ENCODE measurements at places on chromosomes 3 and 15. TPM values are rescaled to one million over a fixed set of nuclear protein-coding genes. Genes with fewer than 3 reads are reported as not detected.

TOPAZ1 gene
- total RNA-seq = not detected

SYNM gene
- total RNA-seq = 2.2 TPM

PARP16 gene
- 5.8 TPM for total RNA-seq

P2RY13 gene
- total RNA-seq = not detected

GPR160 gene
- total RNA-seq = 33.3 TPM

CLDN1 gene
- 5.9 TPM for total RNA-seq

- no peaks in the 10 kb centered on the region for H3K27me3 ChIP-seq
- peak; percentile 84 for DNase-seq
- peak within 1 kb of the TSS; percentile 88 for H3K4me3 ChIP-seq
- peaks cover 72% of the 10 kb centered on the region for H3K4me1 ChIP-seq
- peak within 1 kb of the TSS; percentile 96 for H3K27ac ChIP-seq
Observed at GRCh38 chr3:124887177-124887931, at the start of gene ITGB5. Gene ITGB5 (minus strand): TSS chr3:124887365. CDS start chr3:124887000, 365 bp downstream.

- peaks cover 2% of the 10 kb centered on the region for H3K27me3 ChIP-seq
- H3K4me1 ChIP-seq = peaks cover 19% of the 10 kb centered on the region
- H3K27ac ChIP-seq = no peak overlapping the region
- H3K36me3 ChIP-seq = peaks cover 3% of the 10 kb centered on the region
Observed at GRCh38 chr3:194702545-194702944, 16.9 kb downstream of the FAM43A start.

DNA sequence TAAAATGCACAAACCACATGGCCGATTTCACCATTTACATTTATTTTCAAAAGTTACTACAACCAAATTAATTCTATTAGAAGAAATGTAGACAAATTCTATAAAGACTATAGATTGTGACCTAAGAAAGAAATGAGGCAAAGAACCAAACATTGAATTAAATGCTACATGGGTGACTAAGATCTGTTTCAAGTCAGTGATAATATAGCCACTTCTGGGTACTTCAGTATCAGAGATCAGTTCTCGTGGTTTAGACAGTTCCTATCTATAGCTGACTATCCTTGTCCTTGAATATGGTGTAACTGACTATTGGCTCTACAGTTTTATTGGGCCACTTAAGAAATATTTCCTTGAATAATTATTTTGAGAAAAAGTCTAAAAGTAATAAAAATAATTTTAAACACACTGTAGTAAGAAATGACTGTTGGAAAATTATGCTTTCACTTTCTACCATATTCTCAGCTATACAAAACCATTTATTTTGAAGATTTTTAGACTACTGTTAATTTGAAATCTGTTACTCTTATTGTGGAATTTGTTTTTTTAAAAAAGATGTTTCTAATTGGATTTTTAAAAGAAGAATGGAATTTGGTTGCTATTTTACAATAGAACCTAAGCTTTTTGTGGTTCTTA is 14.1 kb downstream of the KCNMB3 start:
- H3K27ac ChIP-seq = no peak overlapping the region
- 0 out of 2 replicates have a peak, but pooled peaks cover 3% of the 10 kb centered on the region for H3K36me3 ChIP-seq
- peaks cover 12% of the 10 kb centered on the region for H3K4me1 ChIP-seq
- H3K4me3 ChIP-seq = no peak overlapping the region

DNA sequence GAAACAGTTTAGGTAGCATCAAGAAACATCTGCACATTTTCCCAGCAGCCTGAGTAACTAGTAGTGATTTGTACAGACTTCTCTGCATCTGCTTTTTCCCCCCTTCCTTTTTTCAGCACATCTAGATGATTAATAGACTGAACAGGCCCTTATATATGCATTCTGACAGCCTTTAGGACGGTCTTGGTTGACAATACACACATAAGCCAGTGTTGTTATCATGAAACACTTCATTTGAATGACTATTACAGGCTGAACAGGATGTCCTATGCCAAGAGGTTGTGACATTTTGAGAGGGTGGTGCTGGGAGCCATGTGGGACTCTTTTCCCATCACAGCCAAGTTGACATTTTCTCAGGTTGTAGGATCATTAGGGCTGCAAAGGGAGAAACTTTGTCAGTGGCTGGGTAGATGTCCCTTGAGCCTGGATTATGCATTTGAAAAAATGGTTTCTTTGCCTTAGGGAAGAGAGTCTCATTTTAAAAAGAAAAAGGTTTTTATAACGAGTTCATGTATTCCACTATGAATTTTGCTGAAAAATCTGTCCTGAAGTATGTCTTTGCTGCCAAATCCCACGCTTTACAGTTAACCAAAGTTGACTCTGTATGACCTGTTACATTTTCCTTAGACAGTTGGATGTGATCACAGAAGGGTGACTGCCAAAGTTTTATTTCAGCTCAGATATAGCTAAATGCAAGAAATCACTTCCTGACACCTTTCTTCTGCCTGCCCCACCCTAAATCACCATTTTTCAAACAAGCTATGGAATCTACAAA is 73.7 kb downstream of the FILIP1L start:
- no peak for DNase-seq
- H3K36me3 ChIP-seq = no peaks in the 10 kb centered on the region
- no peaks in the 10 kb centered on the region for H3K27me3 ChIP-seq
- no peak overlapping the region for H3K27ac ChIP-seq
- H3K4me3 ChIP-seq = no peak overlapping the region

GRCh38 chr3:27554706-27555105 is 70.5 kb upstream of the SLC4A7 start:
- no peak overlapping the region for H3K4me3 ChIP-seq
- peaks cover 44% of the 10 kb centered on the region for H3K36me3 ChIP-seq
- no peak for DNase-seq
- peaks cover 19% of the 10 kb centered on the region for H3K27me3 ChIP-seq
- peaks cover 3% of the 10 kb centered on the region for H3K4me1 ChIP-seq

DNA sequence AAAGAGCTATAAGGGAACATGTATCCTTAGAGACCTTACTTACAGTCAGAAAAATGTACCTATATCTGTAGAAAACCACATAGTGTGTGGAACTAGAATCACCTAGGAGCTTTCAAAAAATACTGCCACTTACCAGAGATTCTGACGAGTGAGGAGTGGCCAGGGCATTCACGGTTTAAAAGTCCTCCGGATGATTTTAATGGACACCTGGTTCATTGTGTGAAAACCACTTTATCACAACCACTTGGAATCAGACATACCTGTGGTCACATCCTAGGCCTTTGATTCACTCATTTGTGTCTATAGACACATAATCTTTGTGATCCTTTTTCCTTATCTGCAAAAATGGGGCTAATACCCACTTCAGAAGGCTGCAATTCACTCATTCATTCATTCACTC is 159.8 kb downstream of the MBNL1 start:
- no peak for DNase-seq
- H3K27ac ChIP-seq = no peak overlapping the region
- peaks cover 12% of the 10 kb centered on the region for H3K4me1 ChIP-seq

DNA sequence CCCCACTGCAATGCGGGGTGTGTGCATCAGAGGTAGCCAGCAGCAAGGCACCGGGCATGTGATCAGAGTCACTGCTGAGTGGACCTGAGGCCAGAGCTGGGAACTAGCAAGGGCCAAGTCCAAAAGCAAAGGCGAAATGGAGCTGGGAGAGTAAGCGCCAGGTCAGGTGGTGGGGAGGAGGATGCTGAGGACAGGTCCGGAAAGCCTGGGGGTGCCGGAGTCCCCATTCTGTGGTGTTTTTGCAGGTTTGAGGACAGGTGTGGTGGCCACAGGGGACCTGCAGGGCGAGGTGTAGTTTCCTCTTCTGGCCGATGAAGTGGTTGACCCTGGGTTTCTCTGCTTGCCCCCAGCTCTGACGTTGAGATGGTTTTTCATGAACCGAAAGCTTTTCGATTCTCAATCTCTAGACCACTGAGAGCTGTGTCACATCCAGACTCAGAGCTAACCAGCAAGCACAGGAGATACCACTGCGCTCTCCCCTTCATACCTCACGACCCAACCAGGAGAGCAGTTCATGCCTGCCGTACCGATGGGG is 35.0 kb upstream of the HES1 start:
- H3K27ac ChIP-seq = no peak overlapping the region
- peaks cover 23% of the 10 kb centered on the region for H3K4me1 ChIP-seq
- DNase-seq = no peak
- no peak overlapping the region for H3K4me3 ChIP-seq

DNA sequence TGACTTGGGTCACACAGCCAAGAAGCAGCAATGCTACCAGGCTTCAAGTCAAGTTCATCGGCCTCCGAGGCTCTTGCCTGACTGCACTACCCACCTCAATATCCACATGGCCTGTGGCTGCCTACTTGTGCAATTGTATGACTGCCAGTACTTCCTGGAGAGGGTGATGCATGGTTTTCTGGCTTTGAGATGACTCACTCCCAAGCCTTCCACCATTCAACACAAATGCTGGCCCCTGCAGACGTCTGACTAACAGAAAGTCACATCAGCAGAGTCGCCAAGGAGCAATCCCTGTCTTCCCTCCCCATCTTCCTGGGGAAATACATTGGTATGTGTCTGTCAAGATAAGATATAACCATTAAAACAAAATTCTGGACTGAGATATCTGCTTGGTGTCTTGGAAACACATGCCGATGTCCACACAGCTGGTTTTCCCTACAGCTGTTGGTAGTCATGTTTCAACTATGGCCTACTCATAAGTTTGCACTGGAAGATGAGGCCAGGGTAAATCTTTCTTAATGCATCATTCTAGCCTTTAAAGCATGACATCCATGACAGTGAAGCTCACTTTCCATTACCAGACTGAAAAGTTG is 79.6 kb upstream of the SPATA12 start:
- no peak overlapping the region for H3K27ac ChIP-seq
- no peaks in the 10 kb centered on the region for H3K36me3 ChIP-seq
- no peak for DNase-seq
- H3K4me3 ChIP-seq = no peak overlapping the region

DNA sequence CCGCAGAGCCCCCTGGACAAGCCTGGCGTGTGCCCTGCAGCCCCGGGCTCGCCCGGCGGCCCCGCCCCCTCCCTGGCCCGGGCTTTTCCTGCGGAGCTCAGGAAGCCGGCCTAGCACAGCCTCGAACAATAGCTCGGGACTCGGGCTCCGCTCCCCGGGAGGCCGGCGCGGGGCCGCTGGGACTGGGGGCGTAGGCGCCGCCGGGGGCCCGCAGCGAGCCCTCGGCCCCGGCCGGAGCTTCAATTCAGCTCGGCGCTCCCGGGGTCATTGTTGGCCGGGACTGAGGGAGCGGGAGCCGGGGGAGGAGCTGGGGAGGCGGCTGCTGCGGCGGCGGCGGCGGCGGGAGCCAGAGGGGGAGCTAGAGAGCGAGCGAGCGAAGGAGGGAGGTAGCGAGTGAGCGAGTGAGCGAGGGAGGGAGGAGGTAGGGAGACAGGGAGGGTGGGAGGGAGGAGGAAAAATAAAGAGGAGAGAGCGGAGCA is 41.0 kb upstream of the ROPN1 start:
- DNase-seq = peak; percentile 93
- H3K27me3 ChIP-seq = peaks cover 26% of the 10 kb centered on the region
- H3K4me3 ChIP-seq = peak overlapping the region; percentile 90
- H3K27ac ChIP-seq = no peak overlapping the region
- H3K4me1 ChIP-seq = peaks cover 13% of the 10 kb centered on the region

- H3K27ac ChIP-seq = peak overlapping the region; percentile 35
- H3K4me1 ChIP-seq = peaks cover 3% of the 10 kb centered on the region
- H3K4me3 ChIP-seq = no peak overlapping the region
Observed at GRCh38 chr3:15300323-15301078, 31.9 kb downstream of the SH3BP5 start.
